ENCODE measurements at places on chromosomes 5 and 9.

- DNase-seq = no peak
Observed at GRCh38 chr9:28779243-28779642, 1206.0 kb upstream of the C9orf72 start.

DNA sequence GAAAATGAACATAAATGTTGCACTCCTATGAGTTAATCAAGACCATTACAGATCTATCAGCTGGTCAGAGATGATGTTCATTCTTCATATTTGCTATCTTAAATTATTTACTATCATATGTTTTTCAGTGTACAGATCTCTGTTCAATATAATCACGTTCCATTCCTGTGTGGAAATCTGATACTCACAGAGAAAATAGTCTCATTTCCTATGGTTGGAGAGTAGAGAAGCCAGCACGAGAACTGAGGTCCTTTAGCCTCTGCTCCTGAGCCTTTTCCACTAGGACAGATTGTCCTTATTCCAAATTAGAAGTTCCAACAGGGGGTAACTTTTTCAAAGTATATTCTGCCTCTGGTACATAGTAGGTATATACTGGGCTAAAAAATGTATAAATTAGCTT lies 29.2 kb downstream of the UGCG start:
- DNase-seq = no peak

DNA sequence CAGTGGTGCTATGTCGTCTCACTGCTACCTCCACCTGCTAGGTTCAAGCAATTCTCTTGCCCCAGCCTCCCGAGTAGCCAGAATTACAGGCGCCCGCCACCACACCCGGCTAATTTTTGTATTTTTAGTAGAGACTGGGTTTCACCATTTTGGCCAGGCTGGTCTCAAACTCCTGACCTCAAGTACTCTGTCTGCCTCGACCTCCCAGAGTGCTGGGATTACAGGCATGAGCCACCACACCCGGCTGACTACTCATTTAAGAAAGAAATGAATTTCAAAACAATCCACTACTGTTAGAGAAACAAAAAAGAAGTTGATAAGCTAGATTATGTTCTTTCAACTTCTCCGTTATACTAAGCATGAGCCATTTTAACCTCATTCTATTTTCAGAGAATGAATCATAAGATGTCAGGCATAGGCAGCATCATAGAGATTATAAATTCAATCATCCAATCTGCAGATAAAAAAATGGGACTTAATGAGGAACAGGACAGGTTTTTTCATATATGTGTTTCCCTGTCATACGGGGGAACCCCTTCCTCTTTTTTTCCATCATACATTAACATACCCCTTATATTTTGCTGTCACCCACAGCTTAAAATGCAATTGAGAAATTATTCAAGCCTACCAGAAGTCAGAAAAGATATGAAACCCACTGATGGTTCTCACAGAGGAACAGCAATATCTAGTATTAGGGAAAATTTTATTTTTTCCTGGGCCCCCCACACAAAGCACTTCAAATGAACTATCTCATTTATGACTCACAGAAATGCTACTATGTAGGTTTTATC lies 26.5 kb upstream of the ADRB2 start:
- no peak for DNase-seq

- no peak for DNase-seq
Observed at GRCh38 chr9:69599232-69599971, 72.8 kb downstream of the APBA1 start.

- peak; percentile 69 for DNase-seq
Observed at GRCh38 chr5:27472000-27472763, 433.8 kb upstream of the CDH9 start.

GRCh38 chr5:99334936-99335335 lies 406.1 kb upstream of the CHD1 start:
- DNase-seq = no peak

DNA sequence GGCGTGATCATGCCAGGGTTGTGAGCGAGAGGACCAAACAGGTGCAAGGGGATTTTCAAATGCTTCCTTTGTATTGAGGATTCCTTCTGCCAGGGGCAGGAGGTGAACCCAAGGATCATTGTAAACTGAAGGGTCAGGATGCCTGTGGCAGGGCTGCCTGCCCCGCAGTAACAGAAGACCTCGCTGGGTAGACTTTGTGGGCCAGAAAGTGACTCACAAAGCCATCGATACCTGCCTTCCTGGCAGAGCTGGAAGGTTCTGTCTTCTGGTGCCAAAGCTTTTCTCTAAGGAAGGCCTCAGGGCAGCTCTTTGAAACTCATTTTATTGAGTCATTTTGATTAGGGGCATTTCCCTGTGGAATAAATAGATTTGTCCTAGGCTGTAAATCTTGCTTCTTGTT lies 223.4 kb downstream of the ICE1 start:
- DNase-seq = peak; percentile 29

DNA sequence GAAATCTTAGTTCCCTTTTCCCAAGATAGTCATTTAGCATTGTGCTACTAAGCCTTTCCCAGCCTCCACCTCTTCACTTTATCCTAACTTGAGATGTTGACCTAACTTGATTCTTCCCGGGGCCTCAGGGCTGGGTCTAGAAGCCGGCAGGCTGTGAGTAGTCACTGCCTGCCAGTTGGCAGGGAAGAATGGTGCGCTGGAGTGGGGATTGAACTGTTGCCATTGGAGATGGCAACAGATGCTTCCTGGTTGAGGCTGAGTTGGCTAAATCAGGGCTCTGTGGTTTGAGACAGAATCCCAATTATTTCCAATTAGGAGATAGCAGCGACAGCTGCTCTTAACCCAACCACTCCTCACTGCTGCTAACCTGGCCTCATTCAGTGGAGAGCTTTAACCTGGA lies 343.1 kb downstream of the BRINP1 start:
- peak; percentile 89 for DNase-seq

GRCh38 chr5:140076788-140077187 lies 33.7 kb upstream of the NRG2 start:
- no peak for DNase-seq

GRCh38 chr5:176853151-176853778 lies 42.9 kb downstream of the UNC5A start:
- no peak for DNase-seq

- no peak for DNase-seq
Observed at GRCh38 chr9:1057910-1058309, 7.8 kb downstream of the DMRT2 start.

All from RPMI7951 (cell line).